Activated T-helper 1 cell treated with anti-CD3 and anti-CD28 coated beads, Interleukin-12 subunit alpha, Interleukin-12 subunit beta, Interleukin-2, Interleukin-4 antibody, amounts not matched to agents 30 ng/mL and 10 ng/mL and 1 ng/mL, durations not matched to agents 14 hours and 24 hours and 36 hours (primary cell): ENCODE measurements at places on chromosomes 3 and 15. TPM values are rescaled to one million over a fixed set of nuclear protein-coding genes. Genes with fewer than 3 reads are reported as not detected.

GRCh38 chr15:56040081-56041035 lies 46.9 kb upstream of the NEDD4 start:
- no peak overlapping the region for H3K4me3 ChIP-seq
- no peaks in the 10 kb centered on the region for H3K27me3 ChIP-seq
- no peak overlapping the region for H3K27ac ChIP-seq
- DNase-seq = no peak

The CACNA1D gene
- total RNA-seq = 0.65 and 1.2 TPM in 2 replicates

The USP13 gene
- 11.1 and 11.3 TPM in 2 replicates for total RNA-seq

GRCh38 chr3:59996056-59996455 lies 946.2 kb upstream of the CFAP20DC start:
- peaks cover 61% of the 10 kb centered on the region for H3K4me1 ChIP-seq
- no peak overlapping the region for H3K27ac ChIP-seq
- no peak for DNase-seq

The FILIP1L gene
- 2.0 and 2.9 TPM in 2 replicates for total RNA-seq

DNA sequence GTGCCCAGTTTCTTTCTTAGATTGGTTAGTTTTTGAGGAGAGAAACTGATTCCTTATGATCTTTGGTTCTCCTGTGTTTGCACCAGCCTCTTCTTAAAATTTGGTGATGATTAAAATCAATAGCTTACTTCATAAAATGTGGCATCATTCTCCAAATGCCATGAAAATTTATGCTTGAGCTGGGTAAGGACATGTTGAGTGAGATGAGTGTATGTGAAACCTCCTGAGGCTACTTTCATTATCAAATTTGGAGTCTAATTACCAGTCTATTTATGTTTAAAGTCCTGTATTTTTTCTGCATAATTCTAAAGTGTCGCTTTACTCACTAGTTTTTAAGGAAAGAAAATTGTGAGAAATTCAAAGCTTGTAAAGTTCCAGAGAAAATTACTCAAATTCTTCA lies 102.1 kb downstream of the DIPK2A start:
- DNase-seq = no peak
- H3K36me3 ChIP-seq = no peaks in the 10 kb centered on the region
- no peaks in the 10 kb centered on the region for H3K4me1 ChIP-seq
- H3K27me3 ChIP-seq = peaks cover under 1% of the 10 kb centered on the region
- H3K27ac ChIP-seq = no peak overlapping the region
- no peak overlapping the region for H3K4me3 ChIP-seq

The UNC13C gene
- total RNA-seq = not detected in 2 replicates

DNA sequence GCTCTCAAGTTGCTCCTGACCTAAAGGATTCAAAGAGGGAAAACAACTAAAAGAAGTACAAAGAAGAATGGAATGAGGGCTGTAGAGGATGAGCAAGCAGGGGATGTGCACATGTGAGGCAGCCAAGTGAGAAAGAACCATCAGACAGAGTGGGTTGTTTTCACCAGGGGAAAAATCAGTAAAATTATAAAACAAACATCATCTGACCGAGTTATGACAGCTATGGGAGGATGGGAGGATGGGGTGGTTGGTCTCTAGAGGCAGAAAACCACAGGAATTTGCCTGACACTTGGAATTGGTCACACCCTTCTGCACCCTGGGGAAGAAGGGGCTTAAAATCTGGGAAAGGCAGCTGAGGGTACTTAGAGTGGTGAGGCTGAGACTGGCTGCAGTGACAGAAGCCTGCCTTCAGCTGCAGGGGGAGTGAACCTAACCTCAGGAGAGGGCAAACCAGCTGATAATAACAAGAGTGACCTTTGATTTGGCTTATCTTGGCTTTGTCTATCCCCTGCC lies 10.1 kb downstream of the ARHGAP31 start:
- H3K27ac ChIP-seq = no peak overlapping the region
- H3K36me3 ChIP-seq = peaks cover 10% of the 10 kb centered on the region
- peaks cover 29% of the 10 kb centered on the region for H3K27me3 ChIP-seq
- no peak overlapping the region for H3K4me3 ChIP-seq
- peaks cover 19% of the 10 kb centered on the region for H3K4me1 ChIP-seq
